ENCODE measurements at places on chromosomes 12 and 14. TPM values are rescaled to one million over a fixed set of nuclear protein-coding genes. Genes with fewer than 3 reads are reported as not detected.

IKBIP gene
- total RNA-seq: 15.2 TPM

NDRG2 gene
- 184 TPM for total RNA-seq

DNAI7 gene
- total RNA-seq: not detected

RGS6 gene
- total RNA-seq: 1.6 TPM

ACOT4 gene
- total RNA-seq: 0.33 TPM

GALNT6 gene
- 2.5 TPM for total RNA-seq

SLC25A21 gene
- total RNA-seq: 1.5 TPM

C14orf39 gene
- 0.36 TPM for total RNA-seq

All from sigmoid colon (tissue), 7 donors.